ENCODE measurements at places on chromosomes 7 and 10.

GRCh38 chr10:126872768-126873167 lies 32.5 kb upstream of the DOCK1 start:
- no peak for DNase-seq

- no peak for DNase-seq
Measured at GRCh38 chr10:5683065-5683464, 1.6 kb upstream of the TASOR2 start.

GRCh38 chr10:59905066-59905730 lies 1.2 kb downstream of the CCDC6 start:
- peak; percentile 61 for DNase-seq

DNA sequence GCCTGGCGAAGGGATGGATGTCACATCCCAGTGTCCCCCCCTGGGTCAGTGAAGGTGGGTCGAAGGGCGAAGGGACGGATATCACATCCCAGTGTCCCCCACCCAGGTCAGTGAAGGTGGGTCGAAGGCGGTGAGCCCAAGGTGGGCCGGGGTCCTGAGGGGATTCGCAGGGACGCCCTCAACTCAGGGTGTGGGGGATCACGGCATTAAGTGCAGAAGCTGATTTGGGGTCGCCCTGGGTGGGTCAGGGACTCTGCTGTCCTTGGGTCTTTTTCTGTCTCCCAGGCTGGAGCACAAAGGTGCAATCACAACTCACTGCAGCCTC lies 21.9 kb downstream of the ADAP1 start:
- DNase-seq = no peak

GRCh38 chr10:77186936-77187335 lies 450.7 kb downstream of the KCNMA1 start:
- no peak for DNase-seq

DNA sequence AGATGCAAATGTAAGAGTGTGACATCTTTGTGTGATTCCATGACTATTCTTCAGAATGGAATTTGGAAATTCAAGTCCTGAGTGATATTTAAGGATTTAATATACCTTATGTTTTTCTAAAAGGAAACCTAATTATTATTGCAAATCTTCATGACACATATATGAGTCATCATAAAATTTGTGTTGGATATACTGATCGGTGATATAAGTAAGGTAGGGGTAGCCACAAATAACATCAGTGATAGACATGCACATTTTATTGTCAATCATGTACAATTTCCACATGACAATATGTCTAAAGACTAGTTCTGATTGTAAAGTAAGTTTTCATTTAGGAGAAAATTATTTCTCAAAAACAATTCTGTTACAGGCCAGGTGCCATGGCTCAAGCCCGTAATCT lies 59.7 kb upstream of the AGMO start:
- DNase-seq = no peak

DNA sequence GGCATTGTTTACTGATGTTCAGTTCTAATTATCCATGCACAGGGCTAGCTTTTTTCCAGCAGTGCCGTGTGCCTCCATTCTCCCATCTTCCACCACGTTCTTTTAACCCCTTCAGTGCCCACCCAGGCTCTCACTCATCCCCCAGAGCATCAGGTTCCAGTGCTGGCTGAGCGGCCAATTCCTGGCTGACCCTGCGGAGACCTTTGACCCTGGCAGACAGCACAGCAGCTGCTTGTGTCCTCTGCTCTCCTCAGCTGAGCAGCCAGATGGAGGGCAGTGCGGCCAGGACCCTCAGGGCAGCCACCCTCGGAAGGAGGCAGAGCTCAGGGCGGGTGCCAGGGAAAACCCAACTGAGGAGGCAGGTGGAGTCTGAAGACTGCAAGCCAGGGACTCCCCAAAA lies 48.4 kb downstream of the ZNF503 start:
- no peak for DNase-seq

GRCh38 chr7:140348161-140348849 lies 50.0 kb downstream of the SLC37A3 start:
- no peak for DNase-seq

DNA sequence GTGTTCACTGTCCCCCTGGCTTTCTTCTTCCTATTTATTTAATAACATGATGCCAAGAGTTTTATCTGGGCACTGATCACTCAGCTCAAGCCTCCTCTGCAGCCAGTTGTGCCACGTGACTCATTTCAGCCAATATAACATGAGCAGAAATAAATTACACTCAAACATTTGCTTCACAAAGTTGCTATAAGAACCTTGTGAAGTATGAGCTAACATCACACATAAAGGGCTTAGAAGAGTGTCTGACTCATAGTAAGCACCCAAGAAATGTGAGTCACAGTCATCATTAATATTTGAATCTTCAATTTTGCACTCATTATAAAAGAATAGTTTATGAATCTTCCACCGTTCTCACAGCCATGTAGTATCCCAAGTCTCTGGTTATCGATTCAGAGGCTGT lies 414.6 kb upstream of the NPVF start:
- no peak for DNase-seq

DNA sequence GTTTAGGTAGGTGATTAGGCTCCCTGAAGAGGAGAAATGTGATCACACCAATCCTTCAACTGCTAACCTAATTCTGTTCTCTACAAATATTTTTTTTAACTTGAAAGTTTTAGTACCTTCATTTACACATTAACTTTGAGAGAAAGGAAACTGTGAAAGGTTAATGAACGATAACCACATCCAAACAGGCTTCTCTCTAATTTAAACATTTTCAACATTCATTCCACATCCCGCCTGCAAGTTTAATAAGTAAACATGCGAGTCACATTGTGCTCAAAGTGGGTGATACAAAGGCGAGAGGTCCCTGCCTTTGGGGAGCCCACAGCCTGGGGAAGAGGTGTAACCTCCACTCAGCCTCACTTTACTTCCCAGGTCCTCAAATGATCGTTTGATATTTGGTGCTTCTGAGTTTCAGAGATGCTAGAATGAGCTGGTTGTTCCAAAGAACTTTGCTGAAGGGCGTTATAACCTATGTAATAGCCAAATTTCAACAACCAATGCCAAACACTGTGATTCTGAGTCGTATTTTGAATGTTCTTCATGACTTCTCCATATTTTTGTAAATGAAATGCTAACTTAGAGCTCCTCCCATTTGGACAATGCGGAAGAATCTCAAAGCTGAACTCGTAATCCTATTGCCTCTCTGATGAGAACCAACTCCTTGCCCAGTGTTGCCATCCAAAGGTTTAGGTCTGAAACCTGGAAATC lies 47.5 kb downstream of the DENND2A start:
- no peak for DNase-seq

DNA sequence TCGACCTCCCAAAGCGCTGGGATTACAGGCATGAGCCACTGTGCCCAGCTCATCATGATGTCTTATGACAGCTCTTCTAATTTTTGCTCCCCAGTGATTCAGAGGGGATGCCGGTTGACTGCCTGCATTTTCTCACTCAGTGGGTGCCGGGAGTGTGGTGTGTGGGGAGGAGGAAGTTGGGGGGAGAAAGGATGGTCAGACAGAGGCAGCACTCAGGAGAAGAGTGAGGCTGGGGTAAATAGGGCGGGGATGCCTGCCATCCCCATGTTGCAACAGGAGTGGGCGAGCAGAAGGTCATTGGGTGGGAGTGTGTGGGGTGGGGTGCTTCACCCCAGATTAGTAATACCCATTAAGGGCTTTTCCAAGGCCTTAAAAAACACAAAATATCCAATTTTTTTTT lies 3.5 kb upstream of the CCL24 start:
- DNase-seq = no peak

- no peak for DNase-seq
Measured at GRCh38 chr7:112154690-112155089, 51.5 kb downstream of the DOCK4 start.
